ENCODE measurements at places on chromosomes 3 and 15. TPM values are rescaled to one million over a fixed set of nuclear protein-coding genes. Genes with fewer than 3 reads are reported as not detected.

- DNase-seq, result no peak
Observed at GRCh38 chr3:141124715-141125114, 73.6 kb downstream of the SPSB4 start.

DNA sequence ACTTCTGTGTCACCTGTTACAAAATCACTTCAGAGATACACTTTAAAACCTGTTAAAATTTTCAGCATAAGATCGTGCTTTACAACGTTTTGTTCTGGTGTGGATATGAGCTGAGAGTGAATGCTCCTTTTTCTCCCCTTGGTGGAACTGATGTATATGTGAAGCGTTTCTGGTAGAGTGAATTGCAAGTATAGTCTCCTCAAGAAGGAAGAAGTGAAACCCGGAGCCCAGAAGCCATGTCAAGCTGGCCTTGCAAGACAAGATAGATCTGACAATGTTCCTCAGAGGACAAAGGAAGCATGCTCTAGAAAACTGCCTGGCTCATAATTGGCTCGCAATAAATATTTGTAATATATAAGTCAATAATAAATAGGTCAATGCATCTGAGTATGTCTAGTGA lies 23.6 kb downstream of the SERPINI2 start:
- DNase-seq, result no peak

GRCh38 chr3:142962520-142963233 lies 797 bp downstream of the PAQR9 start:
- peak; percentile 83 for DNase-seq

DNA sequence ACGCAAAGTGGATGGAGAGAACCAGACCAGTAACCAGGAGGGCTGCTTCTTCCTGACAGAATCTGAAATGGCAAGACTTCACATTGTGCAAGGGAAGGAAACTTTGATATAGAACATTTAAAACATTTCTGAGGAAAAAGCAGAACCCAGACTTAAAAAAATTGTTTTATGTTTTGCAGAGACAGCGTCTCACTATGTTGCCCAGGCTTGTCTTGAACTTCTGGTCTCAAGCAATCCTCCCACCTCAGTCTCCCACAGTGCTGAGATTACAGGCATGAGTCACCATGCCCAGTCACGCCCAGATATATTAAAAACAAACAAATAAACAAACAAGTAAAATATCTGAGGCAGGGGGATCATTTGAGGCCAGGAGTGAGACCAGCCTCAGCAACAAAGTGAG lies 46.2 kb downstream of the CRTAP start:
- no peak for DNase-seq

DNA sequence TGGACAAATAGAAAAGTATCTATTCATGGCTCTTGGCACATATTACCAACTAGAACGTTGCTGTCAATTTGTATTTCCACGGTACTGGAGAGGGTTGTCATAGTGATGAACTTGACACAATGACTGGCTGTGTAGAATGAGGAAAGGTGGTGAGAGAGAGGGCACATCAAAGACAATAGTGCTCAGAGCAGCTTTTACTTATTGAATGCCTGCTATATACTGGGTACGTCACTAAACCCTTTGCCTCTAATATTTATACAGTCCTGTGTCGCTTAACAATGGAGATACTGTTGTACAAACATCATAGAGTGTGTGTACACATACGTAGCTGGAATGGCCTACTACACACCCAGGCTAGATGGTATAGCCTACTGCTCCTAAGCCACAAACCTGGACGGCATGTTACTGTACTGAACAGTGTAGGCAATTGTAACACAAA lies 8.3 kb downstream of the TMPRSS7 start:
- DNase-seq, result no peak

- peak; percentile 67 for DNase-seq
Observed at GRCh38 chr3:32421991-32422859, 30.6 kb downstream of the CMTM7 start.

DNA sequence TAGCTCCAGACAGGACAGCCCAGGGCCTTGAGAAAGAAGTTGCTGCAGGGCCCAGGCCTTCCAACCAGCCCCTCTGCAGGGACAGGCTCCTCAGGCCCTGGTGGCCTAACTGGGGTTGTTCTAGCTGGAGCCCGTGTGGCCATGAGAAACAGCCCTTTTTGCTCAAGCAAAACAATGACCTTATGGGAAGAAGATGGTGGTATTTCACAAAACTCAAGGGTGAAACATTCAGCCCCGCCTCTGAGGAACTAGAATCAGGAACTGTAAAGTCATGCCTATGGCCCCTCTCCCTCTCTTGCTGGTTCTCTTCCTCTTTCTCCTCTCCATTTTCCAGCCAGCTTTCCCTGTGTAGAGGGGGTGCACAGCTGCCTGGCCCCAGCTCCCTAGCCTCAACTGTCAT lies 273.3 kb downstream of the RPLP1 start:
- DNase-seq, result no peak

GRCh38 chr3:124125315-124125714 lies 133.4 kb upstream of the ROPN1 start:
- no peak for DNase-seq

GRCh38 chr3:97957617-97958311 lies 14.5 kb downstream of the RIOX2 start:
- peak; percentile 63 for DNase-seq

Gene CPLX3
- not detected for total RNA-seq

Gene SCN11A
- under 0.01 TPM for total RNA-seq
